ENCODE measurements at places on chromosomes 7 and 10.

DNA sequence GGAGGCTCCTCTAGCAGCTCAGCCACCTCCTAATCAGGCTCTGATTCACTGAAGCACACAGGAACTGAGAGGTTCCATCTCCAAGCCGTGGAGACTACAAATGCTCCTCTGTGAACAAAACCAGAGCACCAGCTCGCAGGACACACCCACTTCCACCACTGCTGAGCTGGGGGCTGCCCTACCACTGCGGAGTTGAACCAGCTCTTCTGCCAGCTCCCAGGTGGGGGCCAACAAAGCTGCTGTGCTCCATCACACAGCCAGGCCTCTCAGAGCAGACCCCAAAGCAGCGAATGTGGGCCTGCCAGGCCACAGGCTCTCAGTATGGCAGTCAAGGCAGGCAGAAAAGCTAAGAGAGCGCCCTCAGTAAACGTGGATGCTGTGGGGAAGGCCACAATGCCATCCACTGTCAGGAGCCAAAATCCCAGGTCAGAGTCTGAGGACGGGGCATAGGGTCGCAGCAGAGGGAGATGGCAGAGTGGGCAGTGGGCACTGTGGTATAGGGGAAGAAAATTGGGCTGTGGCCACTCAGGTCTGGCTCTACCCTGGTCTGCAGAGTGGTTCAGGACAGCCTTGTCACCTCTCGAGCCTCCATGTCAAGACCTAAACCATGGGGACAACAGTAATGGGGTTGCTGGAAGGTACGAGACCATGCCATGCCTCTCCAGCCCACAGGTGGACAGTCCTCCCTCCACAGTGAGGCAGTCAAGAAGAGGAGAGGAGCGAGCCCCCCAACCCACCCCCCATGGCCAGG, 82.1 kb downstream of the GRID1 start:
- DNase-seq, result no peak

DNA sequence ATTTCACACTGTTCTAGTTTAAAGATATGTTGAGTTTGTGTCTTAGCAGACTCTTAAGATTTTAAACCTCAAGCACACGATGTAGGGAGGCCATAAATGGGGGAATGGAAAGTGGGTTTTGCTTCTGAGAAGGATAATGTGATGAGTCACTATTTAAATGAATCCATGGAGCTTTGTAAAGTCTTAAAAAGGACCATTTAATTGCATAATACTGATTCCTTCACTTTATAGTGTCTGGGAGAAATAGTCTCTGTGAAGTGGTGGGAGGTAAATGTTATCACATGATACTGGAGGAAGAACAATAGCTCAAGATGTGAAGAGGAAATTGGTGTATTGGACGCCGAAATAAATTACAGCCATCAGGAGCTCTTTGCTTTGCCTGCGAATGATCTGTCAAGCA, 84.0 kb upstream of the MYO3A start:
- DNase-seq, result no peak

GRCh38 chr7:69619635-69620034, 21.4 kb downstream of the AUTS2 start:
- no peak for DNase-seq

- DNase-seq, result no peak
These were observed 868 bp downstream of the EMX2 start for GRCh38 chr10:117543225-117544003.

DNA sequence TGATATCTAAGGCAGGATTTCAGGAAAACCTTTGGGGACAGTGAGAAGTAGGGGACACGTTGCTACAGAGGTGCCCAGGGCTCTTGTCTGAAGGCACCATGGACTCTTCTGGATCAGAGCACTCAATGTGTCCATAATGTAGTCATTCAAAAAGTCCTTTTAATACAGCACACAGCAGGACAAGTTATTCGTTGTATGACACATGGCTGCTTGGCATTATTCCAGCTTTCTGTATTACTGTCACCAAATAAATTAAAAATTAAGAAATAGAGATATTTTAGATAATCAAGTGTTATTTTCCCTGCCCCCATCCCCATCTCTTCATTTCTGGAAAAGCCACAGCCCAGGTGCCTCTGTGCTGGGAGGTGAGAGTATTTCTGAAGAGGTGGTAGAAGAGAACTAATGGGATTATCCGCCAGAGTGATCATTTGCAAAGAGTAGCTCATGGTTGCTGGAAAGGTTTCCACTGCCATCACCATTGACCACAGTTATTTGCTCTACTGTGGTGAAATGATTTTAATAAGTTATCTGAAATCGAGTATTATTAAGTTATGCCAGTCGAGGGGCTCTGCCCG, 83.0 kb downstream of the CXCL12 start:
- no peak for DNase-seq

DNA sequence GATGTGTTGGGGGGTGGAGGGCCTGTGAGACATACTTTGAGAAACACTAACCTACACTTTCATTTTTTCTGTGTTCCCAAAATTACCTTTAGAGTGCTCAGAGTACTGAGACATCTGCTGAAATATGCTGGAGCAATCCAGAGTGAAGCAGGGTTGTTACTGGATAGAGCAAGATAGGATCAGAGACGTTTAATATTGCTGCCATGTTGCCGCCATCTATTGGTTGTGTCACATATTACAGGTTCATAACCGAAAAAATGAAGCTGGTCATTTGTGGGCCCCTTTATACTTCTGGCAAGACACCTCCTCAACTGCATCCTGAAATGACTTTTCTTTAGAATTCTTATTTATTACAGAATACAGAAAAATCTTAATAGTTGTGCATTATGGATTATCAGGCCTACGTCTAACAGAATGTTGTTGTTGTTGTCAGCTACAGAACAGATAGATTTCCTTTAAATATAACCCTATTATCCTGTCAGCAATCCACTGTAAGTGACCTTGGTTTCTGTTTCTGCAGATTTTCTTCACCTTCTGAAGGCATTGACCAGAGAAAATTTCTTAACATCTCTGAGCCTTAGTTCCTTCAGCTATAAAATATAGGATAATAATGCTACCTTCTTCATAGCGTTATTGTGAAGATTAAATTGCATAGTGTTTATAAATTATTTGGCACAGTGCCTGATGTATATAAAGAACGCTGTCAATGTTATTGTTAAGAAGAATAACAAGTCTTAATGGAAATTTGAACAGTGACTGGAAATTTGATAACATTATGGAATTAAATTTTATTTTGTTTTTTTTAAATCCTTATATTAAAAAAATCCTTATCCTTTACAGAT, 16.2 kb upstream of the DLD start:
- DNase-seq, result peak; percentile 36

DNA sequence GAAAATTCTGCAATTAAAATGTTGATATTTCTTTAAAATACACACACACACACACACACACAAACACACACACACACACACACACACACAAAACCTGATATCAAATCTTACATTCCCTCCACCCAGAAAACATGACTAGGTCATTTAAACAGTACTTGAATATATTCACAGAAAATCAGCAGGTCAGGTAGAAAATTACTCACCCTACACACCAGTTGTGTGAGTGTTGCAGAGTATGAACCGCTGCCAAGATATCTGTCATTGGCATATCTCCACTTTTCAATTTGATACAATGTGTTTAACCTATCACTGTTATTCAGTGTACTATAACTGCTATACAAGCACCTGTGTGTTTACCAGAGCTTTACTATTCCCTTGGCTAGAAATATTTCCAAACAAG, 283.6 kb upstream of the LRRTM3 start:
- DNase-seq, result no peak

DNA sequence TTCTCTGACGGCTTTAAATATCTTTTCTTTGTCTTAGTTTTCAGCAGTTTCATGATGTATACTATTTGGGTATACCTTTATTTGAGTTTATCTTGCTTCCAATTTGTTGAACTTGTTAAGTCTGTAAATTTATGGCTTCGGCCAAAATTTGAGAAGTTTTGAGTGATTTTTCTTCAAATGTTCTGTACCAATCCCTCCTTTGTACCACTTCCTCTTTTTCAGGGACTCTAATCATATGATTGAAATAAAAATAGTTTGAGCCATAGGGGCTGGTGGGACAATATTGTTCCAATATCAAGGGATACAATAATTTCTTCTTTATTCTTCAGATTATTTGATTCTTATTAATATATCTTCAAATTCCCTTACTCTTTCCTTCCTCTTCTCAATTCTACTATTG, 43.1 kb upstream of the CTTNBP2 start:
- no peak for DNase-seq

- DNase-seq, result no peak
These were observed 49.9 kb downstream of the SORBS1 start for GRCh38 chr10:95511314-95511713.

DNA sequence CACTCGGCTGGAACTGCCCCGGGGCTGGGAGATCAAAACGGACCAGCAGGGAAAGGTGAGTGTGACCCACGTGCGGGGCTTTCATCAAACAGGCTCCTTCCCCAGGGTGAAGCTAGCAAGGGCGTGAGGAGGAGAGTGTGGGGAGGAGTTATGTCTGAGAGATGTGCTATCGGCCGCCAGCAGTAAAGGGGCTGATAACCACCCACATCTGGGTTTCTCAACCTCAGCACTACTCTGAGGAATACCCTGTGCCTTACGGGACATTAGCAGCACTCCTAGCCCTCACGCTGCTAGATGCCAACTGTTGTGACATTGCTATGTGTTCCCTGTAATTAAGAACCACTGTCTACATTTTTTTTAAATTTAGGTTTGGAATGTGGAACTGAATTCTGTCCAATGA, 113.9 kb upstream of the STK17A start:
- no peak for DNase-seq

- DNase-seq, result peak; percentile 42
These were observed 56.2 kb upstream of the TM9SF3 start for GRCh38 chr10:96642973-96643372.

GRCh38 chr7:143908120-143908519, 6.1 kb upstream of the TCAF1 start:
- DNase-seq, result no peak

GRCh38 chr7:120615703-120616102, 242.2 kb downstream of the TSPAN12 start:
- no peak for DNase-seq

DNA sequence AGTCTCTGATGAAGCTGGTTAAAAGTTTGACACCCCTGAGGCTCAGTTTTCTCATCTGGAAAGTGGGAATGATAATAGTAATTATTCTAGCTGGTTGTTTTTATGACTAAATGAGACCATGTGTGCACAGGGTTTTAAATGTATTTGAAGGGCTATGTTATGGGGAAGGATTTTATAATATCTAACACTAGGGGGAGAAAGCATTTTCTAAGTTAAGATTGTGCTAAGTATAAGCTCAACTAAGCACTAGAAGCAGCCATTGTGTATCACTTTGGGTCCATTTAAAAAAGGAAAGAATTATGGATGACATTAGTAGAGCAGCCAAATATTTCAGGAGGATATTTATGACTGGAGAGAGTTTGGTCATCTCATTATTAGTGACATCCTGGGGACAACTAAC, 49.5 kb upstream of the CREB5 start:
- DNase-seq, result no peak

DNA sequence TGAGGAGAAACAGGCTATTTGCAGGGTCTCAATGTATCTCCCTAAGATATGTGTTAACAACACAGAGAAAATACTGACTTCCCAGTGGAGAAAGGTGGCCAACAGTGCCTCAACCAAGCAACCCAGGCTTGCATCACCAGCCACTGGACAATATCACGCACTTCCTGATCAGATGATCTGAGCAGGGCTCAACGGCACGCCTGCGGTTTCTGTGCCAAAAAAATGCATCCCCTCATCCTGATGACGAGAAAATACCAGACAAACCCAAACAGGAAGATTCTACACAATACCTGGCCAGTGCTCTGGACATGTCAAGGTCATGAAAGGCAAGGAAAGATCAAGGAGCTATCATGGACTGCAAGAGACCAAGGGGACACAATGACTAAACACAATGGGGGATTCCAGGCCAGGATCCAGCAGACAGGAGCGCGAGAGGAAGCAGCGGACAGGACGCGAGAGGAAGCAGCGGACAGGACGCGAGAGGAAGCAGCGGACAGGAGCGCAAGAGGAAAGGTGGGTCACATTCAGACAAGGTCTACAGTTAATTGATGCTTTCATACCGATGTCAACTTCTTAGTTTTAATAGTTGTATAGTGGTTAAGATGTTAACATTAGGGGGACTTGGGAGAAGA, 51.1 kb downstream of the GNA12 start:
- no peak for DNase-seq

DNA sequence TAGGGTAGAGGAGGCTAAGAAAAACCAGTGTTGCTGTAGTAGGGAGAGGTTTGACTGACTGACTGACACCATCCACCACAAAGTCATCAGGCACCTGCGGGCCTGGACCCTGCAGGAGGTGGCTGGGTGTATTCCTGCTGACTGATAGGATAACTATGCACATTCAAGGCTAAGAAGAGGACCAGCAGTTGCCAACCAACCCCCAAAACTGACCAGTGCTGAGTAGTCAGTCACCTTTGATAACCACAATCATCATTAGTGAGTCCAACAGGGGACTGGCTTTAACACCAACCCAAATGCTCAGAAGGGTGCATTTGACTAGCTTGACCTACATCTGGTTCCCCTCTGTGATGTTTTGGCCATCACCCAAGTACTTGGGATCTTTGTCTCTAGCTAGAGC, 30.5 kb downstream of the PLXNA4 start:
- DNase-seq, result no peak

GRCh38 chr7:144545330-144545729, 141.8 kb upstream of the NOBOX start:
- DNase-seq, result no peak

DNA sequence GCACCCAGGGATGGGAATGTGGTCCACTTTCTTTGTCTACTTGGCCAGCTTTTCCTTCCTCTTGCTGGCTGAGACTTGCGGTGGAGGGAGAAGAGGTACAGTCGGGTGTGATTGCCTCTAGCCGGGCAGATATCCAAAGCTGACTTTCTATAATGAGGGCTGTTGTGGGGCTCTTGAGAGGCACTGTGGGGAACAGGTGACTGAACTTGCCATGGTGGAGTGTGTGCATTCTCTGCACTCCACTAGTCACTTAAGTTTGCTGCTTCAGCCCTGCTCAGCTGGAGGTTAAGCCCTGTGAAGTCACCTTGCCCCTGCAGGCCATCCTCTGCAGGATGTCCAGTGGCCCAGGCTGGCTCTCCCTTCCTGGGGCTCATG, 116.6 kb downstream of the AOAH start:
- DNase-seq, result peak; percentile 69

DNA sequence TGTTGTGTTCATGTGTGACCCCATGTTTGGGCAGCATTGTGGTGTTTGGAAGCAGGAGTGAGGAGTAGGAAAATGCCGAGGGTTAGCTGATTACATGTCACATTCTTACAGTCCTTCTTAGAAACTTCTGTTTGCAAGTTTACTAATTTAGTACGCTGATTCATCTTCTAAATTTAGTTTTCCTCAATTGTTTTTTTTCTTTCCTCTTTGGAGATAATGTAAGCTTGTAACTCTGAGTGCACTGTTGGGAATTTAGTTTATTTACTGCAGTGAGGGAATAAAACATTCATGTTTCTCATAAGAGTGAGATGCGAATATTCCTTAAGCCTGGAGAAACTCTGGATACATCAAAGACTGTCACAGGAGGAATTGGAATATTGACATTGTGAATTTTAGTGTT, 135.0 kb downstream of the NT5C2 start:
- no peak for DNase-seq

GRCh38 chr7:78521961-78522360, 723.4 kb downstream of the PHTF2 start:
- DNase-seq, result no peak
